ENCODE measurements at places on chromosomes 2 and 18. TPM values are rescaled to one million over a fixed set of nuclear protein-coding genes. Genes with fewer than 3 reads are reported as not detected.
A peak's percentile ranks its signal among the peaks of the same experiment; 100 is the strongest.

ACMSD gene
- not detected for total RNA-seq

MEP1B gene
- not detected for total RNA-seq

DNA sequence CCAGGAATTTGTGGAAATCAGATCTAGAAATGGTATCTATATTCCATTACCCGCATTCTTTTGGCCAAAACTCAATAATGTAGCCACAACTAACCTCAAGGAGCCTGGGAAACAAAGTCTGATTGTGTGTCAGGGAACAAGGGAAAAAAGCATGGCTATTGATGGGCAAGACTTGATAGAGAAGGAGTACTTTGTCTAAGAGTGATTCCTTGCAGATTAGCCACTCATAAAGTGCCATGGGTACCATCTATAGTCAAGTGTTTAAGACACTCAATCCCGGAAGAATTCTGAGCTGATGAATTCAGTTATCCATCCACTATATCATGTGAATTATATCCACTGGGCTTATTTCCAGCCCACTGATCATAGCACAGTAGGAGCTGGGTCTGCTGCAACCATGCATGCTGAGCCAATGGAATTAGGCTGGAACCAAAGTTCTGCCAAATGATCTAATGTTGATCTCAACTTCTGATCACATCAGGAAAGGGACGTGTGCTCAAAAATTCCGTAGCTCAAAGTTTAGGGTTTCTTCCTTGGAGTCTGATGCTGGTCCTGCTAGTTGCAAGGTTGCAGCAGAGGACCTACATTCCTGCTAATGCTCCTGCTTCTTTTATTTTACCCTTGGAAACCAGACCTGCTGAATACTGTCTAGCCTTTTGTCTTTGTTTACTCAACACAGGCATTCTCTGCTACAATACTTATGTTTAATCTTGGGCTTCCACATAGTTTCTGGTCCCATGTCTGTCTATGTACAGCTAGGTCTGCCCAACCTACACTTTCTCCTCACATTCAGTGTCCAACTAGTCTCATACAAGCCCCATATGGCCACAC is 629.7 kb downstream of the IRS1 start:
- no peak overlapping the region for H3K27ac ChIP-seq
- H3K36me3 ChIP-seq = no peaks in the 10 kb centered on the region
- H3K27me3 ChIP-seq = no peaks in the 10 kb centered on the region
- DNase-seq = no peak
- no peaks in the 10 kb centered on the region for H3K4me1 ChIP-seq

GRCh38 chr2:144452169-144452988 is 67.5 kb downstream of the ZEB2 start:
- H3K4me1 ChIP-seq = peaks cover 50% of the 10 kb centered on the region
- H3K36me3 ChIP-seq = peaks cover 5% of the 10 kb centered on the region
- no peak overlapping the region for H3K4me3 ChIP-seq
- peak overlapping the region; percentile 44 for H3K27ac ChIP-seq
- no peaks in the 10 kb centered on the region for H3K27me3 ChIP-seq
- peak; percentile 52 for DNase-seq
